Femur (tissue), 1 donor: ENCODE measurements at places on chromosomes 4 and X.
A peak's percentile ranks its signal among the peaks of the same experiment; 100 is the strongest.

DNA sequence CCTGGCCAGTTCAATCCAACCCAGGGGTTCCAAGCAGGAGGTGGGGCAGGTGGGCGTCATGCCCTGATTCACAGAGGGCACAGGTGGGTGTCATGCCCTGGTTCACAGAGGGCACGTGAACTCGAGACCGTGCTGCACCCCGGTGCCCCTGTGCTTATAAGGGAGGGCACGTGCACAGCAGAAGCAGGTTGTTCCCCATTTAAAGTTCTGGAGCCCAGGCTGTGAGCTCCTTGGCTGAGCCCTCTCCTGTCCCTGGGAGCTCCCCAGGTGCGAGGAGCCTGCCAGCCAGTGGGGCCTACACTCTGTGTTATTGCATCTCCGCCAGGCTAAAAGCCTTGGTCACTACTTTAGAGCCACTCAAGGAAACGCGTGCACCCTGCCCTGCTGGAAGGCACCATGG lies 3.2 kb upstream of the CPZ start:
- peak; percentile 12 for DNase-seq

GRCh38 chr4:94390804-94391410 lies 48.3 kb upstream of the HPGDS start:
- DNase-seq = no peak

DNA sequence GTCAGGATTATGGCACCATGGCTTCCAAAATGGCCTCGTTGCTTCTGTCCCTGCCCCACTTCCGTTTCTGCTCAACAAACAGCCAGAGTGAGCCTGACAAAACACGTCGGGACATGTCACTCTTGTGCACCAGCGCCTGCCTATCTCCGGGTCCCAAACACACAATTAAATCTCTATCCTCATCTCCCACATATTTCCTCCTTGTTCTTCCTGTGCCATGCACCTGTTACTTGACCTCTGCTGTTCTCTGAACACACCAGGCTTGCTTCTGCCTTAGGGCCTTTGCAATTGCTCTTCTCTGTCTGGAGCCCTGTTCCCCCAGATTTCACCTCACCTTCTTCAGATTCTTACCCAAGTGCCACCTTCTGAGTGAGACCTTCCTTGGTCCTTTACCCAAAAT lies 12.7 kb upstream of the CD38 start:
- no peak for DNase-seq

- no peak for DNase-seq
Observed at GRCh38 chrX:31546126-31546525, 474.3 kb upstream of the FTHL17 start.

DNA sequence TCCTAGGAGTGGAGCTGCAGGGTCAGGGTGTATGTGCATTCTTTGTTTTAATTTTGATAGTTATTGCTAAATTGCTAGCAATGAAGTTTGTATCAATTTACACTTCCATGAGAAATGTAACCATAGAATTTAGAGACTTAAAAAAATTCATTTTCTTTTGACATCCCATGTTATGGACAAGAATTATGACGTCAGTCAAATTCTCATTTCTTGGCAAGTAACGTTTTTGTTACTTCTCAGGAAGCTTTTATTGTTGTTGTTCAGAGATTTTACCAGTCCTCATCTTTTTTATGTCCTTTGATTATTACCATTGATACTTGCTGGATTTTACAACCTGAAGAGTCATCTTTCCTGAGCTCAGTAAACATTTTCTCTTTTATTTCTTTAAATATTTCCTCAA lies 417.5 kb upstream of the ARX start:
- DNase-seq = no peak

DNA sequence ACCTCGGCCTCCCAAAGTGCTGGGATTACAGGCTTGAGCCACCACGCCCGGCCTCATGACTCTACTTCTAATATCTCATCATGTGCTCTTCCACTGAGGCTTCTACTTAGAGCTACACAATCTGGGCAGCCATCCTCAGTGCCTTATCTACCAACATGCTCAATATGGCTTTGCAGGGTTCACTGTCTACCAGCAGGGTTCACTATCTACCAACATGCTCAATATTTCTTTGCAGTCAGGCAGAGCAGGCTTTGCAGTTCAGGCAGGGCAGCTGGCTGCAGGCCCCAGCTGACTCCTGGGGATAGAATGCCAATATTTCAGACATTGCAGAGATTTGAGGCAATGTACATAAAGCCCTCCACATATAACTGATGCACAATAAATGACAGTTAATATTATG lies 47.5 kb downstream of the PKD2 start:
- peak; percentile 24 for DNase-seq

- no peak for DNase-seq
Observed at GRCh38 chr4:185742766-185743165, 69.2 kb downstream of the SORBS2 start.

DNA sequence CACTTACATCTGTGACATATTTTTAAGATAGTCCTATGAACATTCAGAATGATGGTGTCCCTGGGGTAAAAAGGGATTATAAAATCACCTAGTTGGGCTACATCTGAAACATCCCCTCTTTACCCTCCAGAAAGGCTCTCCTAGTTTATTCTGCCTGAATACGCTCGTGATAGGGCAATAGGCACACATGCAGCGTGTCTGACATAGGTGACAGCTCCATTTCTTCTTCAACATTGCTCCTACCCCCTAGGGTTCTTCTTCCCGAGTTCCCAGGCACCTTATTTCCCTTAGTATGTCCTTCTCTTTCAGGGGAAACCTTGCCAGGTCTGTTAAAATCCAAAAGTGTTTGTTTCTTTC lies 27.1 kb upstream of the CFAP299 start:
- DNase-seq = no peak

DNA sequence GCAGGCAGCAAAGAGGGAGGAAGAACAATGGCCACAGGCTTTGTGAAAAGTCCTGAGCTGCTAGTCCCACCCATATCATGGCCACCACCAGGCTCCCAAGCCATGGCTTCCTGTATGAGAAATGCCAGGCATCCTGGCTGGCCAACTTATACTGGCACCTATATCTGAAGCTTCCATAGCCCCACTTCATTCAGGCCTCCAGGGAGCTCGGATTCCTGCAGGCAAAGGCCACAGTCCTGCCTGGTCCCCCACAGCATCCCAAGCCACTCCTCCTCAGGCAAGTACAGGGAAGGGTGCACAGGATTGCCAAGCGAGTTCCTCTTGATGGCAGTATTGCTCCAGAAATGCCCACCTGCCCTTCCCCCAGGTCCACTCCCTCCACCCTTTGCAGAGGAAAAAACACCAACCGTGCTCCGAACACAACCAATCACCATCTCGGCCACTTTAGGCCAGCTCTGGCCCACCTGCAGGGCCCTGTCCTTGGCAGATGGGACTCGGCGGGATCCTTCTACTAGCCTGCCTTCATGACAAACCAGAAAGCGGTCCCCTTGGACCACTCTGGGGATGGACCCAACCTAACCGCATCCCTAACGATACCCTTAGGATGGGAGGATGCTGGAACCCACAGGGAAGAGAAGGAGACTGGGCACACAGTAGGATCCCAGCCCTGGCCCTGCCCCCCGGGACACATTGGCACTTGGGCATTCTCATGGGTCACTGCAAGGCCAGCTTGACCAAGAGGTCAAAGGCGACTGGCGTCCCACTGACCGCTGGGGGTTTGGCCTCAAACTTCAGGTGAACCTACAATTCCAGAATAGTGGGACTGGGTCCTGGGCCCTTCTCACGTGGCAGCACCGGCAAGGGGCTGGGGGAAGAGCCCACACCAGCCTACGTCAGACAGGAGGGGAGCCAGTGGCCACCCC lies 220.4 kb upstream of the AGTR2 start:
- DNase-seq = peak; percentile 69

GRCh38 chr4:13112030-13112429 lies 372.1 kb downstream of the RAB28 start:
- DNase-seq = no peak
